ENCODE measurements at places on chromosomes 5 and 9. TPM values are rescaled to one million over a fixed set of nuclear protein-coding genes. Genes with fewer than 3 reads are reported as not detected.

DNA sequence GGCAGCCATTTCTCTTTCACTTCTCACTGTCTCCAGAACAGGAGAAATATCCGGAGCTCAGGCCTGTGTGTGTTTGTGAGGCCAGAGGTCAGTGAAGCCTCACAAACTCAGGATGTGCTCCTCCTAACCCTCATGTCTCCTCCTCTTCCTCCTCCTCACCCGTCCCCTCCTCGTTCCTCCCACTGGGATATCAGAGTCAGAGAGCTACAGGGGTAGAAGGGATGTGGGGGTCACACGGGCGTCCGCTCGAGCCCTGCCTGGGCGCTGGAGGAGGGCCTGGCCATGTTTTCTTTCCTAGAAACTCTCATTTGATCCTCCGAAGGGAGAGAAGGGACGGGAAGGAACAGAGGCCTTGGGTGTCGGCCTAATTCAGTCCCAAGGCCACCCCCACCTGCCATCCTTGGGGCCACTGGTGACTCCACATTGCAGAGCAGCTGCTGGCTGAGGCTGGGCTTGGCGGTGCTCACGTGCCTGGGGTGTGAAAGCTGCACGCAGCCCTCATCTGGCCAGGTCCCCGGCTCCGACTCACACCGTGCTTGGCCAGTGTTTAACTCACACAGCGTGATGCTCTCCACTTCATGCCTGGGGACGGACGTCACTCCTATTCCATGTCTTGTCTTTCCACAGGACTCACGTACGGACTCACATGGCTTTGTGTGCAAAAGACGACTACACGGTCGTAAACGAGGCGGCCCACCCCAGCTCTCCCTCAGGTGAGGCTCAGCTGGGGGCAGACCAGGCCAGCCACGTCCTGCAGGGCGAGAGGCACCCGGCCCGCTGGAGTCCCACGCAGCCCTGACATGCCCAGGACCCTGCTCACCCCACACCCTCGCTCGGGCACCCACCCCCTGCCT is 22.6 kb upstream of the SLC6A19 start:
- peaks cover 7% of the 10 kb centered on the region for H3K4me1 ChIP-seq
- DNase-seq, result no peak
- H3K27ac ChIP-seq, result no peak overlapping the region
- no peaks in the 10 kb centered on the region for H3K36me3 ChIP-seq

GRCh38 chr9:4781408-4781807 is 11.3 kb upstream of the RCL1 start:
- H3K36me3 ChIP-seq, result no peaks in the 10 kb centered on the region
- H3K4me3 ChIP-seq, result no peak overlapping the region

DNA sequence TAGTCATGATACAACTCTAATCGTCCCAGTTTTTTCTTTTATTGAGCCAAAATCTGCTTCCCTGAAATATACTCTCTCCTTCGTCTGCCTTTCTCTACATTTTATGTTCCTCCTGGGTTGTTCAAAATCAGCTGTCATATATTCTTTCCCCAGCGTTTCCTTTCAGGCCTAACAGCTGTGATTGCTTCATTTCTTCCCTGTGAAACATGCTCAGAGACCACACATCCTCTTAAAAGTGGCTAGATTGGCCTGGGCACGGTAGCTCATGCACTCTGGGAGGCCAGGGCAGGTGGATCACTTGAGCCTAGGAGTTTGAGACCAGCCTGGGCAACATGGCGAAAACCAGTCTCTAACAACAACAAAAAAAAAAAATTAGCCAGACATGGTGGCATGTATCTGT is 25.1 kb downstream of the NFX1 start:
- no peaks in the 10 kb centered on the region for H3K4me1 ChIP-seq
- peaks cover 73% of the 10 kb centered on the region for H3K36me3 ChIP-seq
- no peak for DNase-seq
- H3K27me3 ChIP-seq, result no peaks in the 10 kb centered on the region
- H3K27ac ChIP-seq, result no peak overlapping the region

GRCh38 chr5:163506726-163507125 is 1.3 kb downstream of the MAT2B start:
- H3K4me1 ChIP-seq, result peaks cover 25% of the 10 kb centered on the region
- H3K27me3 ChIP-seq, result no peaks in the 10 kb centered on the region
- DNase-seq, result no peak
- H3K36me3 ChIP-seq, result peaks cover 7% of the 10 kb centered on the region

DNA sequence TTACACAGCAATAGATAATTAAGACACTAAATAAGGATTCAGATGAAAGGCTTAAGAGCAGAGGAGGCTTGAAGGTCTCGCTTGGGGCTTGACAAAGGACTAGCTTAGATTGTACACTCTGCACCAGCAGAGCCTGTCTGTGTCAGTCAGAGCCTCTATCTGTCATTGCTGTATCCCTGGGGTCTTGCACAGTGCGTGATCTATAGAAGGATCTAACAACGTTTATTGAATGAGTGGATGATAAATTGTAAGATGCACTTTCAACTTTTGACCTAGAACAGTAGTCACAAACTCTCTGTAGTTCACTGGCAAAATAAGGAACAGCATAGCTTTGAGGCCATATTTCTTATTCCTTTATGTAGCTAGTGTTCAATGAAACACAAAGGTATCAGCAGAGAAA is 173.5 kb downstream of the ENTREP1 start:
- H3K4me1 ChIP-seq, result no peaks in the 10 kb centered on the region
- no peak overlapping the region for H3K4me3 ChIP-seq

- H3K27ac ChIP-seq, result peak overlapping the region; percentile 9
- H3K4me1 ChIP-seq, result peaks cover 67% of the 10 kb centered on the region
- H3K4me3 ChIP-seq, result no peak overlapping the region
These were observed 43.9 kb downstream of the FNBP1 start for GRCh38 chr9:129999141-129999510.

DNA sequence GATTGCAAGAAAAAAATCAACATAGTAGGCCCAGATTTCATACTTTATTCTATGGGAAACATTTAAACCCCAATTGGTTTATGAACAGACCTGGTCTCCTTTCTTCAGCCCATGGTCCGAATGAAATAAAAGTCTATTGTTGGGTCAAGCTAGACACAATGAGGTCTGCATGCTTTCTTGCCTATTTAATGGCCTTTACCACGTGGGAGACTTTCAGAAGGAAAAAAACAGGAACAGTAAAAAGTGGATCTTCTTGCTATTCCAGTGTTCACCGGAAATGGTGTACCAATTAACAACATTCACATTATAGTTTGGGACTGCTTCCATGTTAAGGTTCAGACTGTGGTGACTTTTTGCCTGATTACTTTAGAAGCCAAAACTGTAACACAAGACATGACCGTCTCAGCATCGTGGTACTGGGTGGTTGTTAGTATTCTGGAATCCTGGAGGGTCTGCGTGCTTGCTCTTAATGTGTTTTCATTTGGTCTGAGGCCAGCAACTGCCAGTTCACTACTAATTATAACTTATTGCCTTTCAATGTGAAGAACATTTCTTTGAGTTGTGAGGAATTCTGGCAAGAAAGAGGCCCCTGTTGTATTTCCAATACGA is 85.4 kb upstream of the PRRC1 start:
- H3K27me3 ChIP-seq, result no peaks in the 10 kb centered on the region
- H3K27ac ChIP-seq, result no peak overlapping the region
- no peaks in the 10 kb centered on the region for H3K36me3 ChIP-seq
- H3K4me1 ChIP-seq, result no peaks in the 10 kb centered on the region
- no peak for DNase-seq

DNA sequence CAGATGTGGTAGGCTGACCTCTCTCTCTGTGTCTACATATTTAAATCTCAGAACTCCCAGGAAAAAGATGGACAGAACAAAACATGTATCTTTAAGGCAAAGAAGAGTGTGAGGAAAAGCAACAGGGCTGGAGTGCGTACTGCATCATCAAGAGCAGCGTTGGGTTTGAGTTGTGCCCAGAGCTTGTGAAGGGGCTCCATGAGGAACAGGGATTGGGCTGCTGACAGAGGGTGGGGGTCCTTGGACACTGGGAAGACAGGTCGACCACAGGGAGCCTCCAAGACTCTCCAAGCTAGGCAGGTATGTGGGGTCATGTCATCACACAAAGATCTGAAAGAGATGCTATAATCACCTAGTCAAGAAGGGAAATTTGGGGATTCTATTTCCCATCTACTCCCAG is 309.9 kb downstream of the IRX1 start:
- H3K27me3 ChIP-seq, result no peaks in the 10 kb centered on the region
- H3K4me1 ChIP-seq, result peaks cover 4% of the 10 kb centered on the region
- H3K4me3 ChIP-seq, result no peak overlapping the region
- H3K27ac ChIP-seq, result no peak overlapping the region
- no peaks in the 10 kb centered on the region for H3K36me3 ChIP-seq

DNA sequence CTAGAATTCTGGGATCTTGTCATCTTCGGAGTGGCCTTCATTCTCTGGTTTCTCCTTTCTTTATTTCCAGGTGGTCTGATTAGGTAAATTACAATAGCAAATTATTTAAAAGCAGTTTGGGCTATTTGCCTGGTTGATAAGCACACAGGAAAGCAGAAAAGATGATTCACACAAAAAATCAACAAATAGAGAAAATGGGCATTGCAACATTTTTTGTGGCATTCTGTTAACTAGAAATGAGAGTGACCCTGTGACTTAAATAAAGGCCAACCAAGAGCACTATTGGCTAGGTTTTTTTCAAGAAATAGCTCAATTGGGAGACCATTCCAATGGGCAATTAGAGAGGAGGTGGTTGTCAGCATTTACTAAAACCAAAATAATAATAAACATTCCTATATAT is 6.5 kb upstream of the PDZD2 start:
- H3K4me3 ChIP-seq, result no peak overlapping the region
- H3K27me3 ChIP-seq, result no peaks in the 10 kb centered on the region
- H3K27ac ChIP-seq, result no peak overlapping the region
- no peaks in the 10 kb centered on the region for H3K36me3 ChIP-seq
- H3K4me1 ChIP-seq, result no peaks in the 10 kb centered on the region

DNA sequence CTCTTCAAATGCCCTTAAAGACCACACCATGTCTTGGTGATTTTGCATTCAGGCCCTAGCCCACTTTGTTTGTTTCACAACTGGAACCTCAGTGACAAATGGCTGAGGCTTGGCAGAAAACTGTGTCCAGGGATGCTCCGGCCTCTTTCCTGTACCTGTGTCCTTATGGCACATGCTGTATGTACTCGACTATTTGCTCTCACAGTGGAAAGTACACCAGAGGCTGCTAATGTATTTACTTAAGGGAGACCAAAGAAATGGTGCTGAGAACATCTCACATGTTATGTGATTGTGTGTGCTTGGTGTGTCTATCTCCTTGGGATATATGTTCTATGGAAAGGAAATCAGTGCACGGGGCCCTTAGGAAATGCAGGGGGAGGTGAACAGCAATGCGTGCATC is 263.3 kb downstream of the GADD45G start:
- no peaks in the 10 kb centered on the region for H3K27me3 ChIP-seq
- H3K4me1 ChIP-seq, result no peaks in the 10 kb centered on the region
- DNase-seq, result no peak
- H3K27ac ChIP-seq, result no peak overlapping the region
- H3K36me3 ChIP-seq, result no peaks in the 10 kb centered on the region

GRCh38 chr9:4375424-4376200 is 75.7 kb upstream of the GLIS3 start:
- H3K27me3 ChIP-seq, result no peaks in the 10 kb centered on the region
- no peak overlapping the region for H3K4me3 ChIP-seq
- no peaks in the 10 kb centered on the region for H3K4me1 ChIP-seq
- H3K27ac ChIP-seq, result no peak overlapping the region
- no peaks in the 10 kb centered on the region for H3K36me3 ChIP-seq

- H3K27me3 ChIP-seq, result no peaks in the 10 kb centered on the region
- H3K36me3 ChIP-seq, result no peaks in the 10 kb centered on the region
- no peaks in the 10 kb centered on the region for H3K4me1 ChIP-seq
- H3K4me3 ChIP-seq, result no peak overlapping the region
- H3K27ac ChIP-seq, result no peak overlapping the region
- DNase-seq, result no peak
These were observed 115.1 kb downstream of the PALM2AKAP2 start for GRCh38 chr9:109894921-109895758.

DNA sequence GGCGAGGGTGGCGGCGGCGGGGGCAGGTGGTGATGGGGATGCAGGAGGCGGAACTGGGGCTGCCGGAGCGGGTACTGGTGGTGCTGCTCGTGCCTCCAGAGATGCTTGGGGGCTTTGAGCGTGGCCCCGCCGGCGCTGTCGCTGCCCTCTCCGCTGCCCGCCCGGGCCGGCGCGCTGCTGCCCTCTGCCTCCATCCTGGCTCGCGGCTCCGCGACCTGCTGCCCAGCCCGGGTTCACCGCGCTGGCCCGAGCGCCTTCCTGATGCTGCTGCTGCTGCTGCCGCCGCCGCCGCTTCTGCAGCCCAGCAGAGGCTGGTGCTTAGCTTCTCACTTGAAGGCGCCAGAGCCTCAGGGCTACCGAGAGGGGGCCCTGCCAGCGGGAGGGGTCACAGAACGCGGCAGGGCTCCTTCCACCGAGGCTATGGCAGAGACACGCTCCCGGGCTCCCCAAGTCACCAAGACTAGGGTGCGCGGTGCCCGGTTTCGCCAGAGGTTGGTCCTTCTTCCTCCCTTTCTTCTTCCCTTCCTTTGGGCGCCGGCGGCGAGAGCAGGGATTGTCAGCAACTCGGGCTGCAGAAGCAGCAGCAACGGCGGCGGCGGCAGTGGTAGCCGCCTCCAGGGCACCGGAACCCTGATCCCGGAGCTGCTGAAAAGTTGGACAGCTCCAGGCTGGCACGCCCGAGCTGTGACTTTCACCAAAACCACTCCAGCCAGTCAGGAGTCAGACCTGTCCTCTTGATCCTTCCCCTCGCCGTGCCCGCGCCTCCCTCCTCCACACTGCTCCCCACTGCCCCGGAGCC is at the start of gene PDE4D:
TSS of gene PDE4D (minus strand) at position 298 of the 799 bp plus-strand sequence.
- H3K4me1 ChIP-seq, result no peaks in the 10 kb centered on the region

DNA sequence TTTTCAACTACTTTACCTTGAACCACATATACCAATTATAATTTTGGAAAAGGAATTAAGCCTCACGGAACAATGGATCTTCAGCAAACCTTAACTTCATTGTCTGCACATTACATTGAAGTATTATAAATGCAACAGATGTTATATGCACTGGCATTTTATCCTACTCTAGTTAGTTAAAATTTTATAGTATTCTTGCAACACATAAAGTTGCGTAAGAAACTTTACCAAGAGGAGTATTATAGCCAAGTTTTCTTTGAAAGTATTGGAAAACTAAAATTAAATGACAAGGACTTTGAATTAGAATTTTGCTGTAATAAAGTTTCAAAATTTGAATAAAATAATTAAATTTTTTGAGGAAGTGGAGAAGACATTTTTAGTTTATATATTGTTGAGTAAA is 63.4 kb upstream of the SREK1 start:
- no peak overlapping the region for H3K4me3 ChIP-seq
- H3K4me1 ChIP-seq, result no peaks in the 10 kb centered on the region
- no peaks in the 10 kb centered on the region for H3K27me3 ChIP-seq
- no peak overlapping the region for H3K27ac ChIP-seq
- peaks cover 18% of the 10 kb centered on the region for H3K36me3 ChIP-seq

DNA sequence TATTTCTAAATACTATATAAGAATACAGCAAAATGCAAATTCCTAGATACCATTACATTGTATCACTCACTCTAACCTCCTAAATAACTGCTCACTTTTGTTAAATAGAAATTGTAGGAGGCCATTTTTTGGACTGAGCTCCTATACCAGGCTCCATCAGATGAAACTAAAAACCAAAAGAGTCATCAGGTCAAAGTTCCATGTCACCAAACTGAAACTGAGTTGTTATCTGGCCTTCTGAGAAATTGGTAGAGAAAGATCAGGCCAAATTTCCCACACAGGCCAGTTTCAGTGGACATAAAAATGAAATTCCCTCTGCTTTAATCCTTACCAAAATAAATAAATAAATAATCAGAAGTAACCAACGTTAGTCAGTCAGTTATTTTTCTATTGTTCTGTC is 13.8 kb upstream of the SNX2 start:
- H3K36me3 ChIP-seq, result no peaks in the 10 kb centered on the region
- H3K4me1 ChIP-seq, result no peaks in the 10 kb centered on the region
- DNase-seq, result no peak
- no peaks in the 10 kb centered on the region for H3K27me3 ChIP-seq
- H3K4me3 ChIP-seq, result no peak overlapping the region

Gene TLE1
- 38.8 TPM for total RNA-seq

Gene IFNA2
- not detected for total RNA-seq

Gene FAM221B
- total RNA-seq, result not detected

Gene ANXA6
- 629 TPM for total RNA-seq

Gene SNCB
- not detected for total RNA-seq

Gene NR5A1
- not detected for total RNA-seq

Gene SOHLH1
- total RNA-seq, result not detected
